Right lung (tissue), 10 donors: ENCODE measurements at places on chromosomes 7 and 10. TPM values are rescaled to one million over a fixed set of nuclear protein-coding genes. Genes with fewer than 3 reads are reported as not detected.
A peak's percentile ranks its signal among the peaks of the same experiment; 100 is the strongest.

Gene FAM25C
- not detected for polyA plus RNA-seq

Gene ITPRID1
- 0.05 TPM for polyA plus RNA-seq

Gene PLPP4
- 0.21 TPM for polyA plus RNA-seq

Gene OR9A2
- not detected for polyA plus RNA-seq

Gene LBX1
- polyA plus RNA-seq: 0.16 TPM

Gene NOC3L
- 24.4 TPM for polyA plus RNA-seq

Gene NPC1L1
- polyA plus RNA-seq: 0.42 TPM

Gene ETV1
- 75.9 TPM for polyA plus RNA-seq

Gene SPDYE6
- polyA plus RNA-seq: 2.3 TPM

Gene LRIT1
- not detected for polyA plus RNA-seq

Gene MAGI2
- polyA plus RNA-seq: 6.3 TPM

Gene FKBP9
- 219 TPM for polyA plus RNA-seq

Gene C10orf53
- 0.07 TPM for polyA plus RNA-seq

Gene TMEM229A
- polyA plus RNA-seq: 1.6 TPM

Gene PDE1C
- 2.5 TPM for polyA plus RNA-seq

Gene PRTFDC1
- polyA plus RNA-seq: 74.2 TPM

Gene TMEM270
- polyA plus RNA-seq: not detected

Gene HYAL4
- polyA plus RNA-seq: 0.05 TPM

Gene NAT16
- polyA plus RNA-seq: 0.08 TPM

Gene GNG11
- 40.2 TPM for polyA plus RNA-seq

DNA sequence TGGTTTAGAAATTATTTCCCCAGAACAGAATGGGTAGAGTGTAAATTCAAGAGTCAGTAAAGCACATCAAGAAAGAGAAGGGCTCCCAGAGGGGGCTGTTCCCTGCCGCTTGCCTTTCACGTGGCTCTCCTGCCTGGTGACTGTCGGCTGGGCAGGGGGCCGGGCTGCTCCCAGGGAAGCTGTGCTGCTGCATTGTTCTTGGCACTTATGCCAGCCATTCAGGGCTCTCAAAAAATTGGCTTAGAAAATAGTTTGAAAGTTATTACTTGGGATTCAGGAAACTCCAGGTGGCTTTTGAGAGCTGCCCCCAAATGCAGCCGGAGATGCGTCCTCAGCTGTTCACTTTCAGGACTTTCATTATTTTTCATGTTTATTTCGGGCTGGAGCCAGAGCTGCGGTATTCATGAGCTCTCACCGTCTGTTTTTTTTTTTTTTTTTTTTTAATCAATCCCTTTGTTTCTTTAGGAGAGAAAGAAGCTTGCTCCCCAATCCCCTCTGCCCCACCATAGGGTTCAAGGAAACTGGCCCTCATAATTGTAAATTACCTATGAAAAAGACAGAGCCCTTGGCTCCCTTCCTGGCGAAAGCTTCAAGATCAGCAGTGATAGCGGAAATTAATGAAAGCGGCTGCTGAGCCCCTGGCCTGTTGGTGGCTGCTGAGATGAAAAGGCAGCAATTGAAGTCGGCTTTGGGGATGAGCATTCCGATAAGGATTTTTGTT is 94.1 kb downstream of the SORCS3 start:
- DNase-seq: no peak

GRCh38 chr10:49001402-49001801 is 61.8 kb upstream of the LRRC18 start:
- DNase-seq: no peak

GRCh38 chr10:117016266-117016665 is 11.3 kb upstream of the SHTN1 start:
- no peak for DNase-seq

- DNase-seq: peak; percentile 75
These were observed 117.1 kb downstream of the FGFR2 start for GRCh38 chr10:121481180-121481579.

- no peak for DNase-seq
These were observed 23.7 kb downstream of the CAV1 start for GRCh38 chr7:116548506-116548905.

DNA sequence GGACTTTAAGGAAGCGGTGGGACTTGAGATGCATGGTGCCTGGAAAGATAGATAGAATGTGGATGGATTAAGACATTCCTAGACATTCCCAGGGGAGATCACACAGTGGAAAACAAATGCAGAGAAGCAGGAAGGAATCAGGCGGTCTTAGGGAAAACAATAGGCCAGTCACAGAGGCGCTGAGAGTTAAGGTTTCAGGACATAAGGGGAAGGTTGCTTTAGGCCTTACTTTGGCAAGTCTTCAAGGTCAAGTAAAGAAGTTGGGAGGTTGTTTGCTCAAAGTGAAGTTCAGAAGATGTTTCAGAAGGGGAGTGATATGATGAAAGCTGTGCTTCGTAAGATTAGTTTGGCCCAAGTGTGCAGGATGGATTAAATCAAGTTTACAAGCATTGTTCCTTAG is 109.4 kb downstream of the SUGCT start:
- DNase-seq: no peak

DNA sequence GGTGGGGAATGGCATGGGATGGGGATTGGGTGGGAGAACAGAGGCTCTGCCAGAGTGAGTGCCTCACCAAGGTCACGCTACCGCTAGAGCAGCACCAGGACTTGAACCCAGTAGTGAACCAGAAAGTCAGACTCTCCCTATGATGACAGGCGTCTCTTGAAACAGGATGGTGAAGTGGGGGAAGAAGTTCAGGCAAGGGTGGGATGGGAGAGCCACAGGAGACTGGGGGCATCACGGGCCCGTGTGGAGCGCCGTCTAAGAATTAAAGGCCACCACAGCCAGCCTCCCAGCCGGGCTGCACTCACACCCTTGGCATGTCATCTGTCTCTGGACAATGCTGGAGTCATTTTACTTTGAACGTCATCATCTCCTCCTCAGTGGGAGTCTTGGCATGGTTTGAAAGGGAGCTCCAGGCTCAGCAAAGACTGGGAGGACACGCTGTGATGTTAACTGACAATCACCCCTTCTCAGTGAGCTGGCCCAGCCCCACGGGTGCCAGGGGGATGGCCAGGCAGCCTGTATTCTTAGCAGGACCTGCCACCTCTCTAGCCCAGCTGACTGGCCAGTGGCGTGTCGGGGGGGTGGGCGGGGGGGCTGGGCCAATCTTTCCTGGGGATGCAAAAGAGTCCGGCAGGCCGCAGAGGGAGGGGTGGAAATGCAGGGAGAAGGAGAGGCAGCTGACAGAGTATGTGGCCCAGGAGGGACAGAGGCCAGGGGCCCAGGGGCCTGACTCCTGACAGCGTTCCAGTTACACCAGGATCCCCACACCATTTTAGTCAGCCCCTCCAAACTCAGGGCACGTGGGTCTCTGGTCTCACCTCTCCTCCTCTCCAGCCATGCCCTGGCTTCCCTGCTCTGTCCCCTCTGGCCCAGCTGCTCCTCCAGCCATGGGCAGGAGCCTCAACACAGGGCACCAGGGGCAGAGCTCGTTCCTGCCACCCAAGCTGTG is 96.2 kb downstream of the VOPP1 start:
- DNase-seq: no peak

- no peak for DNase-seq
These were observed 481.8 kb downstream of the TFEC start for GRCh38 chr7:115548756-115549155.

GRCh38 chr7:2632733-2633537 is 1.1 kb downstream of the TTYH3 start:
- no peak for DNase-seq

- no peak for DNase-seq
These were observed 2.0 kb downstream of the LCOR start for GRCh38 chr10:96834120-96834519.

GRCh38 chr10:88439932-88440331 is 143.2 kb downstream of the RNLS start:
- no peak for DNase-seq

DNA sequence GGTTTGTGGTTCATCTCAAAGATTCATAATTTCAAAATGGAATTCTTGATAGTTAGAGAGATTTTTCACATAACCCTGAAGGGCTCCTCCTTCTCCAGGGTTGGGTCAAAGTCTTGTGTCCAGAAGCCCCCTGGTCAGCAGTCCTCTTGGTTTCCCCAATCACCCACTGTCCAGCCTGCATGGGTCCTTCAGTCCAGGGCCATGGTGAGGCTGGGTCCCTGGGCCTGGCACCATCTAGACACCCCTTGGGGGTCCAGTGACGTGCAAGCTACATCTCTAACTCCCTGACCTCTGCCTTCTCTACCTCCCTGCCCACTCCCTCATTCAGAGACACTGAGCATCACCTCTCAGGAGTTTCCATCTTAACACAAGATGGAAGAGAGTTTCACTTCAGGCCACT is 26.1 kb downstream of the ANXA8 start:
- DNase-seq: no peak

GRCh38 chr10:80471715-80472233 is 17.7 kb downstream of the TSPAN14 start:
- no peak for DNase-seq

GRCh38 chr7:16982640-16983350 is 101.0 kb upstream of the AGR3 start:
- peak; percentile 41 for DNase-seq

DNA sequence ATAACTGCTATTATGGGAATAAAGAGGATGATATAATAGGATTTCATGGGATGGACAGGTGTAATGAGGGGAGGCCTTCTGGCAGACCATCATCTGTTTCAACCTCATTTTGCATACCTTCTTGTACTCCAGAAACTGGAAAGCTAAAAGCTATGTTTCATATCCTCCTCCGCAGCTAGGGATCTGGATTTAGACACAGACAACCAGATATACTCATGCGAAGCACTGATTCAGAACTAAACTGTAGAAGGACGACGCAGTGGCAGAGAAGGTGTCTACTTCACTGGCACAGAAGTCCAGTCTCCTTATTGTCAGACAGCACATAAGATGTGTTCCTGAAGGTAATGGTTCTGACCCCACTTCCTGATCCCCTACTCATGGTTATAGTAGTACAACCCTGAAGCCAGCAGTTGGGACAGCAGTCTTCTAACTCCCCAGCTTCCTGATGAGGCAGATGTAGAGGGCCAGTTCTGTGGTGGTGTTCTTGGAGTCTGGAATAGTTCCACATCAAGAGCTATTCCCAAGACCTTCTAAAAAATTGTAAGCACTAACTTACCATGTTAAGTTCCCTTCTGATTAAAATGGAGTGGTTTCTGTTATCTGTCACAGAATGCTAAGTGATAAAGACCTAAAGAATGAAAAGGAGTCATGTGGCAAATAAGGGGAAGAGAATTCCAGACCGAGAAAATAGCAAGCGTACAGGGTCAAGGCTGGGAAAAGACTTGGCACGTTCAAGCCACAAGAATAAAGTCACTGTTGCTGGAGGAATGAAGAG is 550.3 kb downstream of the GRM8 start:
- no peak for DNase-seq

DNA sequence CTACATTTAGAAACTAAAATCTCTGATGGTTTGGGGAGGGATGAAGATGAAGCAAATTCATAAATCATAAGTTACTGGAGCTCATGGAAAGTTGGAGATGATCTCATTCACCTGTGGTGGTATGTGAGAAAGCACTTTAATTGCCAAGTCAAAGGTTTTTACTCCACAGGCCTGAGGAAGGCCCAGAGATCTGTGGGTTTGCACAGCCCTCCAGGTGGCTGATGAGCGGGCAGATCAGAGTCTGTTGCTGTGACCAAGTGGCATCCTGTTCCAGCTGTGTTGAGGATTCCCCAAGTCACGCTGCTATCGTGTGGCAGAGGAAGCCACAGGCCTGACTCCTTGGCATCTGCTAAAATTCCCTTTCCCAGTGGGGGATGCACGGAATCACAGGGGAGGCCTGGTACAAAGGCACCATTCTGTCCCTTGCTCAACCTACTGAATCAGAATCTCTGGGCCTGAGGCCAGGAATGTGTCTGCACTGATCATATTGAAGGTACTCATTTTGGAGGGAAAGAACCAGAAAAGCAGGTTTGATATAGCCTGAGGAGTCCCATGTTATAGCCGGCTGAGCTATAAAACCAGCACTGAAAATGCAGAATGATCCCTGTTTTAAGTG is 19.7 kb upstream of the DDC start:
- peak; percentile 23 for DNase-seq

DNA sequence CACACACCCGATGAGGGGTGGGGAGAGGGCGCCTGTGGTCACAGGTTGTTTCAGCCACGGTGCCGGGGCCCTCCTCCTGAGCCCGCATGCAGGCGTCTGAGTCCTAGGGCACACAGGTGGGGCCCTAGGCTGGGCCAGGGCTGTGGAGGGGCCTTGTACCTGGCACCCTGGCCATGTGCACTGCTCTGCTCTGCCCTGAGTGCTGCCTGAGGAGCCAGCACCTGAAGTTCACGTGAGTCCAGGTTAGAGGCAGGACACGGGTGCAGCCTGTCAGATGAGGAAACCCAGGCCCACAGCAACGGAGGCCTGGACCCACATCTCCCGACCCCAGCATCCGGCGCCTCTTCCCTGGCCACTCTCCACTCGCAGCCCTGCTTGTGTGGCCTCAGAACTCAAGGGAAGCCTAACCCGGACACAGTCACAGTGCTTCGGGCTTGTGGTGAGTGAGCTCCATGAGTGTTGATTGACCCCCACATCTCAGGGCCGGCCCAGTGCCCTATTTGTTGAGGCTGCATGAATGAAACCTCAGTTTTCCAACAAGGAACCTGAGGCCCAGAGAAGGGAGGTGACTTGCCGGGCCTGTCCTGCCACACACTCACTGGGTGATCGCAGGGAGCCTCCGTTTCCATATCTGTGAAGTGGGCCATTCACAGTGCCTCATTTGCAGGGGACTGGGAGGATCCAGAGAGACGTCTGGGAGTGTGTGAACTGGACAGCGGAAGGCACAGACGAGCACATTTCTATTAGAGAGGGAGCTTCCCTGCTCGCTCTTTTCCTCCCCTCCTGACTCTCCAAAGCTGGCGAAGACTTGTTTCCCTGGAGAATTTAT is 39.6 kb downstream of the PPIF start:
- DNase-seq: no peak

- no peak for DNase-seq
These were observed 486 bp downstream of the HIPK2 start for GRCh38 chr7:139777133-139777891.

DNA sequence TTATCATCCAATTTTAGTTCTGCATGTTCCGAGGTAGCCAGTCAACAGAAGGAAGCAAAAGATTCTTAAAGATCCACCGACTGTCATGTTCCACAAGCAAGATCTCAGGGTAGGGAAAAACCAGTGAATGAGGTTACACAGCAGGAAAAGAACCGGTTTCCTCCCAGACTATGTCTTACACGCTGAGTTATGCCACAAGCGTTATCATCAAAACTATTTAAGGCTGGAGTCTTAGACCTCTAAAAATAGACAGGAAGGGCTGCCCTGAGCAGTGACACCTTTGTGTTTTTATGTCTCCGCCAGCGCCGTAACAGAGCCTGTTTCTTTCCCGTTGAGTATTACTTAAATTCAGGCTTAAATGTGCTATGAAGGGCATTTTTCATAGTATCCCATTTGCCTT is 48.3 kb downstream of the PROSER2 start:
- DNase-seq: no peak

DNA sequence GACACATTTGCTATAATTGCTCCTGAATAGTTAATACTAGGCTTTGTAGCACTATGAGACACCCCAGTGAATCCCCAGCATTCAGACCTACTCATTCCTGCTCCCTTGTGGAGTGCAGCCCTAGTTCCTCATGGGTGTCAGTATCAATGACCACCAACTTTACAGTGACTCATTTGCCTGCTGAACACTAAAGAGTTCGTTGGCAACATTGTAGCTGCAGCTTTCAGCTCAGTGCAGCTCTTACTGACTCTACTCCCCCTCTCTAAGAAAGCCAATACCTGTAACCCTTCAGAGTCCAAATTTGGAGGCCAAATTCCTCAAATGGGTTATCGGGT is 127.1 kb upstream of the MTPN start:
- no peak for DNase-seq

GRCh38 chr7:92731335-92732063 is 104.9 kb downstream of the CDK6 start:
- DNase-seq: no peak

GRCh38 chr7:38318803-38319416 is 45.5 kb upstream of the TARP start:
- DNase-seq: no peak
